AG04450 (cell line): ENCODE measurements at places on chromosomes 6 and 20.

GRCh38 chr6:156928972-156929371 lies 151.8 kb downstream of the ARID1B start:
- DNase-seq: no peak

DNA sequence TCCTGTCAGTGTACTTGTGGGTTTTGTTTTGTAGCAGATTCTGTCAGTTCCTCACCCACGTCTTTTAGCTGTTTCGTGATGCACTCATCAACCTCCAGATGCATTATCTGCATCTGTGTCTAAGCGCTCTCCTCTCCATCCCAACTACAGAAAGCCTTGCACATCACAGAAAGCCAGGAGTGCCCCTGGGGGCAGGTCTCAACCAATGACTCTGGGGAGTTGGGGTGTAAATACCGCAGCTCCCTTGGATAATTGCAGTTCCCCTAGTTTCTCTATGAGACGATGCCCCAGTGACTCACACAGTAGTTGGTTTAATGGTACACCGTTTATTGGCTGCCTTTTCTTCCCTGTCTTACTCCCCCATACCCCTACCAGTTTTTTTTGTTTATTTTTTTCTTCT lies 158.1 kb downstream of the SOX4 start:
- no peak for DNase-seq

DNA sequence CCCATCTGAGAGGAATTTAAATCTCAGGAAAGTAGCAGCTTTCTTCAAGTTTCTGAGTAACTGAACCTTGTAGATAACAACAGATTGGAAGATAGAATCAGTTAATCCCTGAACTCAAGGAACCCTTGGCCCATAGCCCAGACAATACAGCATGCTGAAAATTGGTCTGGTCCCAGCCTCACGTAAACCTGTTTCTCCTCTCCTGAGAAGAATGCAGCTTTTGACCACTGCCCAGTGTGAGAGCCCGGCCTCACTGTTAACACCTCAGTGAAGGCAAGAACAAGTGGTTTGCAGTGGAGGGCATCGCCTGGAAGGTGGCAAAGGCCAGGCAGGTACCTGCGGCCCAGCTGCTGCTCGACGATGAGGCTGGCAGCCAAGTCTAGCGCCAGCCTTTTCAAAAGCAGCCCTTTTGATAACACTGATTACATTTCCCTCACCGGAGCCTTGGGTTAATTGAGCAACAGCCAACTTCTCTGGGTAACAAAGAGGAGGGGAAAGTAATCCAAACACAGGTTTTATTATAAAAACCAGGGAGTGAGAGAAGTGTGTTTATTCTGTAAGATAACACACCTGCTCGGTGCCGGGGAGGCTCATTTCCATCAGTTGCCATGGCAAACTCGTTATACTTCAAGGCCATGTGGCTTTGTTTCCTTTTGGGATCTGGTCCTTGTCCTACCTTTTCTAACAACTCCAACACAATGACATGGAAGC lies 54.0 kb downstream of the TRAF3IP2 start:
- DNase-seq: no peak

- DNase-seq: no peak
Observed at GRCh38 chr20:21490105-21490504, 23.8 kb downstream of the NKX2-2 start.

- DNase-seq: no peak
Observed at GRCh38 chr6:7545316-7546019, 4.0 kb downstream of the DSP start.

GRCh38 chr20:54228841-54229240 lies 21.0 kb downstream of the PFDN4 start:
- DNase-seq: no peak

DNA sequence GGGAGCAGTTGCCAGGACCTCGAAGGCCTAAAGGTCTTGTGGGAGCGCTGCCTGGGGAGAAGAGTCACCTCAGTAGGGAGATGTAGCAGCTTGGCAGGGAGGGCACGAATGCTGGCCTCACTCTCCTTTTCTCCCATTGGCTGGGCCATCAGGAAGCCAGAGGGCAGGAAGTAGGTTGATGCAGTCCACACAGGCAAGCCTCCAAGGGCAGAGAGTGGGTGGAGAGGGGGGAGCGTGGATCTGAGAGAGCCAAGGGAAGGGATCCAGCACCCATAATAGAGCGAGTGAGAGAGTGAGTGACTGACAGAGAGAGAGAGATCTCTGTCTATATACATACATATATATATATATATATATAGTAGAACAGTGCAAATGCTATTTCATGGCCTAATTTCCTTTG lies 215.3 kb upstream of the LRFN2 start:
- DNase-seq: no peak

- no peak for DNase-seq
Observed at GRCh38 chr20:18267815-18268214, 20.5 kb upstream of the ZNF133 start.

DNA sequence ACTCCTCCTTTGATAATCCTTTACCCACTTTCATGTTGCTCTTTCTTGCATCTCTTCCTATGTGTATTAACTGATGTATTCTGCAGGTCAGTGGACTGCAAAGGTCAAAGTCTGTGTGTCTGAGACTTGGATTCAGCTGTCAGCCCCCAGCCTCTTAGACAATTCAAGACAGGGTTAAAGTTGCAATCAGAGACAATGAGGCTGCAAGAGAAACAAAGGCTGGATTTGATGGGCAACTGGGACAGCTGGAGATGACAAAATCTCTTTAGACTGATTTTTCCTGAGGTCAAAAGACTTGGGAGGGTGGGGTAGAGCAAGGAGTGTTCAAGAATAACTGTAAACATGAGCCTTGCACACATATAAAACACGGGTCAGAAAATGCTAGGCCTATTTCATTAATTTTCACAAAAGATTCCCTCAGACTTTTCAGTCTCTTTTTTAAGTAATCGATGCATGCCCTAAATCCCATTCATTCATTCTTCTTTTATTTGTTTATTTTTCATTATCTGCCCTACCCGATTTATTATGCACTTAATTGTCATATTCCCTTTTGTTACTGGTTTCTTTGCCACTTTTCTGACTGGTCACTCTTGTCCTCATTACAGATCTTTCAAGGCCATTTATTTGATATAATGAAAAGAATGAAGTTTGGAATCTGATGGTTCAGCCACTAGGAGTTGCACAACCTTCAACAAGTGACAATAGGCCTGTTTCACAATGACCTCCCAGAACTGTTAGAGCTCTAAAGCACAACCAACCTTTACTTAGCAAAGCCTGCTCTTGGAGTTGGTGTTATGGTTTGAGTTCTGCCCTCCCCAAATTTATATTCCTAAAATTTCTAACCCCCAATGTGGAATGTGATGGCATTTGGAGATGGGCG lies 33.8 kb upstream of the AKAP12 start:
- no peak for DNase-seq

DNA sequence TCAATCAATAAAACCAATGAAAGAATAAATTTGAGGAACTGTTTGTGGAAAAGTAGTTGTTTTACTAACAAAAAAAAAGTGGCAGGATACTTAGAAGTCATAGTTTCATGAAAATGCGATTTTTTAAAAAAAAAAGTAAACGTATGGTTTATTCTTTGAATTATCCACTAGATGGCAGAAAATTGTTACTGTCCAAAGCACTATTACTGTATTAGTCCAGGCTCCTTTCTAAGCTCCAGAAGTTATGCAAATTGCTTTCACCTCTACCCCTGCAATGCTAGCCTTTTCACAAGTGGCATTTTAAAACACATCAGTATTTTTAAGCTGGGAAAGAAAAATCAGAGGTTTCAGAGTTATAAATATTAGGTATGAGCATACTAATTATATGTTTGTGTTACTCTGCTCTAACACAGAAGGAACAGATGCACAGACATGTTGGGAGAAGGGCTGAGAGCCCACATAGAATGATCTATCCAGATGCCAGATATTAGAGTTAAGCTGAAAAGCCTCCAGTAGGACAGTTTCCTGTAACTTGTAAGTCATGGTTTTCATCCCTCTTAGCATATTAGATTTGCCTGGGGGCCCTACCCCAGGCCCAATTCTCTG lies 63.9 kb downstream of the FHL5 start:
- peak; percentile 1 for DNase-seq

DNA sequence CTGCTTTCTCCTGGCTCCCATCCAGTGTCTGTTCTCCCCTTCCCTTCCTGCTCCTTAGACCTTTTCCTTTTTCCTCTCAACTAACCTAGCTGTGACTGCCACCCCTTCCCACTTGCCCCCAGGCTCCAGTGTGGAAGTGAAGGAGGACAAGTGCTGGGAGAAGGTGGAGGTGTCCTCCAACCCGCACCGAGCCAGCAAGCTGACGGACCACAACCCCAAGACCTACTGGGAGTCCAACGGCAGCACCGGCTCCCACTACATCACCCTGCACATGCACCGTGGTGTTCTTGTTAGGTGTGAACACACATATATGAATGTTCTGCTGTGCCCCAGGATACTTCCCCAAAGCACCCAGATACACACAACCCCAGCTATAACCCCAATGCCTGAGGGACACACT lies 18.5 kb downstream of the CUL9 start:
- DNase-seq: no peak

GRCh38 chr20:61733891-61734732 lies 331.6 kb downstream of the TAF4 start:
- no peak for DNase-seq

- no peak for DNase-seq
Observed at GRCh38 chr6:169837529-169838250, 86.3 kb downstream of the ERMARD start.

- DNase-seq: no peak
Observed at GRCh38 chr6:138026342-138026741, 80.9 kb downstream of the PERP start.

DNA sequence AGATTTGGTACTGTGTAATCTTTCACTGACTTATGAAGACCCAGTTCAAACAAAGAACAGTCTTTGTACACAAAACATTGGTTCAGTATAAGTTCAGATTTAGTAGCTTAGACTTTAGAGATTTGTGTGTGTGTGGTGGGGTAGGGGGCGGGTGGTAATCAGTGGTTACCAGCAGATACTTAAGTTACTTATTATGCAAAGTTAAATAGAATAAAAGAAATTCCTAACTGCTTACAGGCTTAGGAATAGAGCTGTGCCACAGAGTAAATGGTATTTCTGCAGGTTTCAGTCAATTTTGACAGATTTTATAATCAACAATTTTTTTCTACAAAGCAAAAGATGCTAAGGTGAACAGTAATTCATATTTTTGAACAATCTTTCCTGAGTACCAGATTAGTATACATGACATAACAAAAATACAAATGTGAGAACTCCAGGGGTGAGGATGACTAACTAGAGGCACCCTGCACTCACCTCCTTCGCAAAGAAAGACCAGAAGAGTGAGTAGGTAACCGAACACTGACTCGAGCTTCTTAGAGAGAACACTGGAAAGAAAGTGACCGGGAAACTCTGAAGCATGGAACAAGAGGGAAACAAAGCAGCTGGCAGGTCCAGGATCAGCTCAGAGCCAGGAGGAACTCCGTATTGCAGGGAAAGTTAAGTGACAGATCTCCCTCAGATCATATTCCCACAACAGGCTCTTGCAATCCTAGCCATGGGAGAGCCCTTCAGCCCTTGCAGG lies 560.6 kb downstream of the COL12A1 start:
- DNase-seq: no peak

DNA sequence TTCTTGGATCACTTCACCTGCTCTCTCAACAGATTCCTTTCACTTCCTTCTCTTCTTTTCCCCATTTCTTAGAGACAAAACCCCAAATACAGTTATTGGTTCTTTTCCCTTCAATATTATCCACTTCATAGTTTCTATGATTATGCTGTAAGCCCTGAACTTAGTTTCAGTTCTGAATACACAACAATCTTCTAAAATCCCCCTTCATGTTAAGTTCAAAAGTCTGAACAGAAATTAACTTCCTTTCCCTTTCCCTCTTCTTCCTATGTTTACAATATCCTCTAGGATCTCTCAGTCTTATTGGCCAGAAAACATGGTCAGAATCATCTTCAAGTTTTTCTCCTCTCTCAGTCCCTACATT lies 57.7 kb downstream of the OGFRL1 start:
- no peak for DNase-seq

GRCh38 chr6:28802417-28803336 lies 121.1 kb downstream of the TRIM27 start:
- no peak for DNase-seq

DNA sequence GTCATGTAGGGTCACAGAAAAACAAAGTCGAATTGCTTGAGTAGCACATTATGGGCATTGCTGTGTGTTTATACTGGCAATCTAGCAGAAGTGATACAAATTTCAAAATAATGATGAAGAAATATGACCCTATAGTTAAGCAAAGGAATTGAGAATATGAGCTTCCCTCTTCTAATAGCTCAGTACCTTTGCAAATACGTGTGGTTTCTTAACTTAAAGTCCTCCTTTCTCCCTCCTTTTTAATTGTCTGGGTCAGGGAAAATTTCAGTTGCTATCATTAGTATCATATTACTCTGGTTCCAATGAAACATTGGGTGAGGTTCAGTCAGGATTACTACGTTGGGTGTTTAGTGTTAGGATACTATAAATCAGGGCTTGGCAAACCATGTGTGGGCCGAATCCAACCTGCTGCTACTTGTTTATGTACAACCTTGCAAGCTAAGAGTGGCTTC lies 166.8 kb upstream of the CARMIL1 start:
- no peak for DNase-seq

DNA sequence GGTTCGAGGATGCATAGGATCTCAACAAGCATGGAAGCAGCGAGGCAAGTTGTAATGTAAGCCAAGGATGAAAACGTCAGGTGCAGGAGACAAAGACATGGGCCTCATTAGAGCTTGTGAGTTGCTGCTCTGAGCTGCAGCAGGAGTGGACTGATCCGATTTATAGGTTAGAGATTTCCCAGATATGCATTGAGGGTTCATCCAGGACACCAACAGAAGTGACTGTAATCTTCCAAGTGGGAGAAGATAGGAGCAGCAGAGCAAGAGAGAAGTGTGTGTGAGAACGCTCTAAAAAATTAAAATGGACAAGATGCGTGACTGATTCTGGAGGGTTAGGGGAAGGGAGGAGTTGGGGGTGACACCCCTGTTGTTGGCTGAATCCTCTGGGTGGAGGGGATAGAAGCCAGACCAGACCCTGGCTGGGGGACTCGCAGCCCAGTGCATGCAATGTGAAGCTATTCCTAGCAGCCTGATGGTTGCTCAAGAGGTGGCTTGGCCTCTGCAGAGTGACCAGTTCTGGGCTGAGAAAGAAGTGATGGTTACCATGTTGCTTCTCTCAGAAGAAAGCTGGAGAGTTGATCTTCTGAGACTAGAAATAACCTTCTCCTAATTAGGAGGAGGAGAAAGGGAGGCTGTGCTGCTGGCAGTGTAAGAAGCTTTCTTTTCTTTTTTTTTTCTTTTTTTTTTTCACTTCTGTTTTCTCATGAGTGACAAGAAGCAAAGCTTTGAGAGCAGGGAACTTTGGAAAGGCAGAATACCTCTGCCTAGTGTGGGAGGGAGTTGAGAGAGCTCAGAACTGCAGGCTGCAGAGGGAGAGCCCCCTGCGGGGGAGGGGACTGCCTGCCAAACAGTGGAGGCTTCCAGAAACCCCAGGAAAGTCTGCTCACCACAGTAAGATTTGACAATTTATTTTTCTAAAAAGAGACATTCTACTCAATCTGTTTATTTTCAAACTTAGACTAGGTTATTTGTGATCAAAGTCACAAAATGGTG lies 116.9 kb downstream of the SLX4IP start:
- no peak for DNase-seq
